Brain (organoid and tissue), 16 donors: ENCODE measurements at places on chromosomes 1 and 21. TPM values are rescaled to one million over a fixed set of nuclear protein-coding genes. Genes with fewer than 3 reads are reported as not detected.
A peak's percentile ranks its signal among the peaks of the same experiment; 100 is the strongest.

Gene PRRX1
- 2.5 TPM for polyA plus RNA-seq

Gene INAVA
- 0.58 TPM for polyA plus RNA-seq

Gene ELAVL4
- 88.9 TPM for polyA plus RNA-seq

DNA sequence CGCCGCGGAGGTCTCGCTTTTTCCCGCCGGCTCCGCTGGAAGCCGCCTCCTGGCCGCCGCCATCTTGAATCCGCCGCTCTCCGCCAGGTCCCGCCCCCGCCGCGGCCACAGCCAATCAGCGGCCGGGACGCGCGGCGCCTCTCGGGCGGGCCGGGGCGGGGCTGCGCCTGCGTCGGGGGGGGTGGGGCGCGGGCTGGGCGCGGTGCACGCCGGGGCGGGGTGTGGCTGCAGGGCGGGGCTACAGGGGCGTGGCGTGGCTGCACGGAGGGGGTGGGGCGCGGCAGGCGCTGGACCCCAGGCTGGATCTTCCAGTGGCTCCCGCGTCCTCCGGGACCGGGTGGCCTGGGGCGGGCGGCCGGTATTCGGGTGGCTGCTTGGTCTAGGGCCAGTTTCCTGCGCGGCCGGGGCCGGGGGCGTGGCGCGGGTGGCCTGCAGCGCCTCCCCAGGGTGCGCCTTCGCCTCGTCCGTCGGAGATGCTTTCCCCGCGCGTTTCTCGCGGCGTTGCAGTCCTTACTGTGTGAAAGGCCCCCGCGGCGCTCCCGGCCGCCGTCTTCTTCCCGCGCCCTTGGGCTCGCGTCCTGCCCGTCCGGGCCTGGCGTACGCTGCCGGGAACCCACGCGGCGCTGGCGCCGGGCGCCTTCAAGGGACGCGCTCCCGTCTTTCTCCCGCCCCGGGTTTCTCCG lies 575 bp downstream of the PCNT start:
- DNase-seq, result peak; percentile 90

Gene FAM163A
- 0.46 TPM for polyA plus RNA-seq

Gene SPATA46
- polyA plus RNA-seq, result not detected

DNA sequence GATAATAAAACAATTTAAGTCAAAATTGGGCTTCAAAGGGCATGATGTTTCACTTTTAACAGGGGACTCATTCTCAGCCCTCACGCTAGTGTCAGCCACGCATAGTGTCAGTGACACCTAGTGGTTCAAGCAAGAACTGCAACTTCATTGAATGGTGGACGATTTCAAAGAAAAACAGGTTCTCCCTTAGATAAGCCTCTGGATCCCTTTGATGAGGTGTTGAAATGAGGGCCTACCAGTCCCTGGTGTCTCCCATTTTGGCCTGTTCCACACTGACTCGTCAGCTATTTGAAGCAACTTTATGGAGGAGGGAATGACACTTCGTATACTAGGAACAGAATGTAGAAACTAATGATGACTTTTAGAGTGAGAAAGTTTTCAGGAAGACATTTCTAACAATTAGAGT lies 56.2 kb downstream of the FCRL5 start:
- peak; percentile 80 for DNase-seq

Gene SPRR1A
- 91.9 TPM for polyA plus RNA-seq

Gene CGN
- 7.1 TPM for polyA plus RNA-seq

DNA sequence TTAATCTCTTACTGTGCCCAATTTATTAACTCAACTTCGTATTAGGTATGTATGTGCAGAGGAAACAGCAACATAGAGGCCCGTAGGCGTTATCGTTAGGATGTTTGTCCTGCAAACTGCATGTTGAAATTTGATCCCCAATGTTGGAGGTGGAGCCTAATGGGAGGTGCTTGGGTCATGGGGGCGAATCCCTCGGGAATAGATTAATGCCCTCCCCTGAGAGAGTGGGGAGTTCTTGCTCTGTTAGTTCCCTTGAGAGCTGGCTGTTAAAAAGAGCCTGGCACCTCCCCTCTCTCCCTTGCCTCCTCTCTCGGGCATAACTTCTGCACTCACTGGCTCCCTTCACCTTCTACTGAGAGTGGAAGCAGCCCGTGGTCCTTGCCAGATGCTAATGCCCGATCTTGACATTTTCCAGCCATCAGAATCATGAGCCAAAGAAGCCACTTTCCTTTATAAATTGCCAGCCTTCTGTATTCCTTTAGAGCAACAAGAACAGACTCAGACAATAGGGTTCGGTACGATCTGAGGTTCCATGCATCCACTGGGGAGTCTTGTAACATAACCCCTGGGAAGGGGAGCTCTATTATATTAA lies 149.0 kb upstream of the RAB4A start:
- no peak for DNase-seq

- peak; percentile 66 for DNase-seq
Measured at GRCh38 chr1:154404984-154405746, at the start of gene IL6R. TSS of gene IL6R (plus strand) at chr1:154405343. CDS start at chr1:154405630, 287 bp downstream.

Gene OR2G6
- polyA plus RNA-seq, result not detected

GRCh38 chr21:37757606-37758376 lies 158.5 kb downstream of the KCNJ6 start:
- DNase-seq, result peak; percentile 59

- DNase-seq, result no peak
Measured at GRCh38 chr1:158978730-158979129, 31.0 kb upstream of the IFI16 start.

Gene NUP210L
- 0.27 TPM for polyA plus RNA-seq

- no peak for DNase-seq
Measured at GRCh38 chr1:2986549-2987305, 34.5 kb upstream of the ACTRT2 start.

Gene EXTL2
- polyA plus RNA-seq, result 12.4 TPM

DNA sequence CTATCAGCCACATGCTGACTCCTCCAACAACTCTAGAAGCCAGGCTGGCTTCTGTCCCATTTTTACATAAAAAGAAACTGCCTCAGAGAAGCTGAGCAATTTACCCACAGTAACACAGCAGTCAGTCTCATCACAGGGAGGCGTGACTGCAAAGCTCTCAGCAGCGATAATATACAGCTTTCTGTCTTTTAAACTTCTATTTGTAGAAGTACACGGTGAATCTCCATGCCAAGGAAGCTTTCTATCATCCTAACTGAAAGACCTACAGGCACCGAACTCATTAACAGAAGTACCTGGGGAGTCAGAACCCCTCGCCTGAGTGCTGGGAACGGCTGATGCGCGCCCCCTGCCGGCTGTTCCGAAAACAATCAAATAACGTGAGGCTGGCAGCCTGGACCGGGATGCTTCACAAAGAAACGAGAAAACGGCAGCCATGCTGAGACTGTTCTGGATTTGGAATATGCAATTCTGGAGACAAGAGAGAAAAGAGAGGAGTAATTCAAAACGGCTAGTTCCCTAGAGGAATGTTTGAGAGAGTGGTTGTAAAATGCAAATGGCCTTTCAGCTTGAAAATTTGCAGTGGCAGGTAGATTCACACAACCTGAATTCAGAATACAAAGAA lies 43.5 kb upstream of the RAB4A start:
- DNase-seq, result peak; percentile 97
